Endothelial cell (in vitro differentiated cells): ENCODE measurements at places on chromosomes 7 and 10.

GRCh38 chr7:34091321-34091917 lies 186.1 kb downstream of the BMPER start:
- no peaks in the 10 kb centered on the region for H3K27me3 ChIP-seq
- DNase-seq: peak; percentile 46
- no peak overlapping the region for H3K27ac ChIP-seq
- peaks cover 4% of the 10 kb centered on the region for H3K4me1 ChIP-seq
- H3K36me3 ChIP-seq: no peaks in the 10 kb centered on the region

- peak overlapping the region; percentile 69 for H3K4me3 ChIP-seq
- peaks cover 13% of the 10 kb centered on the region for H3K27me3 ChIP-seq
- peak overlapping the region; percentile 81 for H3K27ac ChIP-seq
- H3K36me3 ChIP-seq: peaks cover 17% of the 10 kb centered on the region
- peaks cover 54% of the 10 kb centered on the region for H3K4me1 ChIP-seq
- DNase-seq: no peak
These were observed 10.1 kb downstream of the CAMK2G start for GRCh38 chr10:73864229-73864628.

- no peaks in the 10 kb centered on the region for H3K4me1 ChIP-seq
- DNase-seq: no peak
- no peak overlapping the region for H3K4me3 ChIP-seq
These were observed 162.8 kb downstream of the FZD1 start for GRCh38 chr7:91427051-91427450.

DNA sequence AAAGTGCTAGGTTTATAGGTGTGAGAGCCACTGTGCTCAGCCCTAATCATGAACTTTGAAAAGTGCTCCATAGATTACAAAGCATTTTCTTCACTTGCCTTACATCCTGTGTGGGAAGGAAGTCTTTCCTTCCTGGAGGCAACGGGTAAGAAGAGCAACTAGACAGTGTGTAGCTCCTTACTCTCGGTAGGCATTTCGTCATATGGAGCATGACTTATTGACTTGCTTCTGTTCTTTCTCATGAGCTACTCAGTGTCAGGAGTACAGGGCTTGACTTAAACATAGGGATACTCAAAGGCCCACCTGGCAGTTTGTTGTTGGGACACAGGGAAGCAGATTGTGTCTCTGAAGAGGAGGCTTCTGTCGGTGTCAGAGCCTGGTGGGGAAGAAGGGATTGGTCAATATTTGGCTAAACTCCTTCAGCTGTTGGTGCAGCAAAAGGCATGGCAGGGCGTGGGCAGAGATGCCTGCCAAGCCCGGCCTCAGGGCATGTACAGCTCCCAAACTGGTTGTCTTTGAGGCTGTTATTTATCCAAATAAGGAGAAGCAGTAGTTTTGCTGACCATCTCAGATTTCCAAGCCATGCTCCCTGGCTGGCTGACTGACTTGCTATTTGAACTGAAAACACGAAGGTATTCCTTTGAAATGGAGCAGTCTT lies 248.9 kb downstream of the KIAA1217 start:
- no peak overlapping the region for H3K4me3 ChIP-seq
- H3K4me1 ChIP-seq: peaks cover 23% of the 10 kb centered on the region
- H3K36me3 ChIP-seq: peaks cover 7% of the 10 kb centered on the region
- H3K27ac ChIP-seq: peak overlapping the region; percentile 64
- DNase-seq: no peak
